ENCODE measurements at places on chromosomes 7 and 10.

- no peak for DNase-seq
Measured at GRCh38 chr10:111109501-111110242, 32.8 kb downstream of the ADRA2A start.

DNA sequence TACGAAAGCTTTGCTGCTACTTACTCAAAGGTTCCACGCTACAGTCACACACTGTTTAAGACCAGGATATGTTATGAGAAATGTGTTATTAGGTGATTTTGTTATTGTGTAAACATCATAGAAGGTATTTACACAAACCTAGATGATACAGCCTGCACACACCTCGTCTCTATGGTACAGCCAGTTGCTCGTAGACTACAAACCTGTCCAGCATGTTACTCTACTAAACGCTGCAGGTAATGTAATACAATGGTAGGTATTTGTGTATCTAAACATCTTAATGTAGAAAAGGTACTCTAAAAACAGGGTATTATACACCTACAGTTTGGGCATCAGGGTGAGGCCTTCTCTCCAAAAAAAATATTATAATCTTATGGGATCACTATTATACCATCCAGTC, 181.2 kb downstream of the MYOF start:
- no peak for DNase-seq

- no peak for DNase-seq
Measured at GRCh38 chr10:69961881-69962745, 90.5 kb upstream of the MACROH2A2 start.

DNA sequence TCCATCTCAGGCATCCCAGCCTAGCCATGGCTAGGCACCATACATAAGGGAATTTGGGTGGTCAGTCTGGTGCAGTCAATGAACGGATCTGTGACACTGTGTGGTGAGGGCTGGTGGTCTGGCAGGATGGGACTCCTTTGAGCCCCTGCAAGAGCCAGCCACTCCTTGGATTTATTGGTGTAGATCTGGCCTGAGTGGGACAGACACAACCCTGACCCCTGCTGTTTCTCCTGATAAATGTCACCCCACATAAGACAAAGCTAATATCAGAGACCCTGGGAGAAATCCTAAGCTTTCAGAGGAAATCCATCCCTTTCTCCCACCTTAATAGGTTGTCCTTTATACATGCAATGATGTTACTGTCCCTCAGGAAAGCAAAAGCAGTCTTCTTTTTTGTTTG, 2.3 kb downstream of the FBXO24 start:
- DNase-seq = no peak

DNA sequence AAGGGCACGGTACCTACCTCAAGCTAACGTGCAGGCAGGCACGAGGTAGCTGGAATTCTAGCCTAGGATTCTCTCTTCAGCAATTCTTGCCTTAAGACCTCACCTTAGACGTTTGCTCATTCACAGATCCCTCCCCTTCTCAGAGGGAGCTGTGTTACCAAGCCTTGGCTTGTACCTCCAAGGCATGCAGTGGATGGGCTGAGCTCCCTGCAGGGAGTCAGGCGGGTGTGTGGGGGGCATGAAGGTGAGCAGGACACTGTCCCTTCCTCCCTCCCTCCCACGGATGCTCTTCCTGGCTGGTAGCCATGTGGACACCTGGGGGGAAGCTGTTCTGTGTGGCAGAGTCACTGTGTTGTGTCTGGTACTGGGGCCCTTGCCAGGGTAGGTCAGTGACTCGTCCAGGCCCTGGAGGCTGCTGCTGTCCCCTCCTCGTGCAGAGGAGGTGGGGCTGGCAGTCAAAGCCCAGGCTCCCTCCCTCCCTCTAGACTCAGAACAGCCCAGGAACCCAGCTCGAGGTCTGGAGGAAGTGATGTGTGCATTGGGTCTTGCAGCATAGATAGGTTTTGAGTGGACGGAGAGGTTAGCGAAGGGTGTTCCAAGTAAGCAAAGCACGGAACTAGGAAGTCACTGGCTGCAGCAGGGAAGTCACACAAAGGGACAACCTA, 222.2 kb upstream of the SH2B2 start:
- DNase-seq = no peak

- DNase-seq = no peak
Measured at GRCh38 chr7:103929901-103930311, 59.6 kb downstream of the RELN start.

DNA sequence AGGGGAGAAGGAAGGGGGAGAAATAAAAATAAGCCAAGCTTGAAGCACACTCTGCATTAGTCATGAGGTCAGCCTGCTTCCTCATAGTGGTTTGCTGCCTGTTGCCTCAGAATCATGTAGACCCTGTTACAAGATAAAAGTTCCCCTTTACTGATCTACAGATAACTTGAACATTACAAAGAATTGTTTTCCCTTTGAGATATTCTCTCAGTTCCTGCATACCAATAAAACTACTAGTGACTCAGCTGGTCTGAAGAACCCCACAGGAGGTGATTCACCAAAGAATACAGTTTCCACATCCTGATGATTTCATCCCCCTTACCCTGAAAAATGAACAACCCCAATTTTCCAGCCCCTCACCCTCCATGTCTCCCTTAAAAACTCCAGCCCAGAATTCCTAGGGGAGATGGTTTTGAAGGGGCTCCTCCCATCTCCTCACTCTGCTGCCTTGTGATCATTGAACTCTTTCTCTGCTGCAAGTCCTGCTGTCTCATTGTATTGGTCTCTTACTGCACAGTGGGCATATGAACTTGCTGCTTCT, 31.5 kb upstream of the NRP1 start:
- DNase-seq = peak; percentile 87

DNA sequence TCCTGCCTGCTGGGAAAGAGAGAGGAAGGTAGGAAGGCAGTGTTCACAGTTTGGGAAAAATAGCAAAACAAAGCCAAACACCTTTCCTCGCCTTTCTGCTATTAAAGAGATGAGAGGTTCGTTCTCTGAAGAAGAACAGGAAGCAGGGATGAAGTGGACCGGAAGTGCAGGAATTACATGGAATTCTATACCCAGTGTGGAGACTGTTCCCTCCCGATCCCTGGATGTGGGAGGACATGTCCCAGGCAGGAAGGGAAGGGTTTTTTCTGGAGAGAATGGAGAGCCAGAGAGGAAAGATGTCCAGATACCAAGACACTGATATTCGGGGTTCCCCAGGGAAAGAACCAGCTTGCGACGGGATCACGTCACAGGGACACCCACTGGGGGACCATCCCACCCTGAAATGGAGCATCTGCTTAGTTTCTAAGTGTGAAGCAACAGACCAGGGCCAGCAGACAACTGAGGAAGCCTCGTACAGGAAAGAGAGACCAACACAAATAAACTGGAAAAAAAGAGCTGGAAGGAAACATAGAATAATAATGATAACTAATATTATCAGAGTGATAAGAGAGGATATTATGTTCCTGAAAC, 187.6 kb downstream of the PRPF18 start:
- no peak for DNase-seq

- DNase-seq = no peak
Measured at GRCh38 chr7:127151379-127151778, 101.4 kb downstream of the GRM8 start.

DNA sequence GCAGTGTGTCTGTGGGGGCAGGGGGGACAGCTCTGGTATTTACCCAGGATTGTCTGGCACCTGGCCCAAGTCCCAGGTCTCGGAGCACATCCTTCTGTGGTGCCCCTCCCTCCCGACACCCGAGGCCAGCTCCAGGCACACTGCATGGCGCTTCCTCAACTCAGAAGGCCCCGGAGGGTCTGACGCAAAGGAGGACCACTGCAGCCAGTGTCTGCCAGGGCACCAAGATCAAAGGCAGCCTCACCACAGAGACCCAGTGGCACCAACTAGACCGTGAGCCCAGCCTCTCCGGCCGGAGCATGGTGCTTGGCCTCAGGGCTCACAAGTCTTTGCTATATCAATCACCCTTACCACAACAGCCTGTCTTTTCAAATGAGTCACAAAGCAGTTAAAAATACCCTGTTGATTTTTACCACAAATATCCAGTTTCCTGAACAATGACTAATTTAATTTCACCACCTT, 99.3 kb upstream of the DDC start:
- DNase-seq = no peak

DNA sequence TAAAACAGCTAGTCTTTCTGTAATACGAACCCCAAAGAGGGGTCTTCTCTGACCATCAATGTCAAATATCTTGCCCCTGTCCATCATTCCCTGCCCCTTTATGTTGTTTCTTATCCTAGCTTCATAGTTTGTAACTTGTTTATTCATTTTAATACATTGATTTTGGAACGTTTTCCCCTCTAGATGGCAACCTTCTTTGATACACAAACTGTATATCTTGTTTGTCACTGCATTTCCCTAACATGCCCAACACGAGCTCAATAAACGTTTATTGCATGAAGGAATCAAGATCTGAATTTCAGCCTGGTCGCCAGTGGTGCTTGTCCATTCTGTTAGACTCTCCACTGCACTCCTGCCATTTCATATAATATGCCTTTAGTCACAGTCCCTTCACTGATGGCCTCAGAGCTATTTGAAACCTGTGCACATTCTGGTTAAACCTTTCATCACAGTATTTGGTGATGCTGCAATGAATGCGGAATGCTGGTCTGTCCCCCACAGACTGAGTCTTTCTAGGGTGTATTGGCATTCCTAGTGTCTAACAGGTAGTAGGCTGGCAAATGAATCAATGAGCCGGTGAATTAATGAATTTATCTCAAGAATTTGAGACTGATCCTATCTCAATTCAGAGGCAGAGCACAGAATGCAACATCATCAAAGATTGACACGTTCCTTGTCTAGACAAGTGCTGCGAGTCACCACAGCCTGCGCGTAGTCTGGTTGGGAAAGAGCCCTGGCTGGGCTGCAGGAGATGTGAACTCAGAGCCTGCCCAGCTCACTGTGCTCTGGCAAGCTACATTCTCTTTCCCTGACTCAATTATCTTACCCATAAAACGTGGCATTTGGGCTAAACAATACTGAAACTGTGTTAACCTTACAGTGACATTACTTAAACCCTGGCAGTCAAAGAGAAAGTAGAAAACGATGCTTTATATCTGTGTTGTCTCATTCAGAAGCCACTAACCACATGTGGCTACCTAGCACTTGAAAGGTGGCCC, 55.2 kb upstream of the FRMD4A start:
- DNase-seq = peak; percentile 65

DNA sequence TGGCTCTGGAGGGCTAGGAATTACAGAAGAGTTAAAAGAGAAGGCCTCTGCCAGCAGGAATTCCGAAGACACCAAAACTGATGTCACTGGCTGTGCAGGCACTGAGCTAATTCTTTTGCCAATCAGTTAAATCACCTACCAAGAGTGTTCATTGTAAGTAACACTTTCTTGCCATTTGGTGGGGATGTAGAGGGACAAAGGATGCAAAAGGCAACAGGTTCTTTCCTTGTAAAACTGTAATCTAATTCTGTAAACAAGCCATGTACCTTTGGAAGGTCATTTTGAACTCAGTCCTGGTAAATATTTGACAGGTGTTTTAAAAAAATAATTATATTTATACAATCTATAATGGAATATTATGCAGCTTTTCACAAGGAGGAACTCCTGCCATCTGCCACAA, 438.4 kb downstream of the AUTS2 start:
- no peak for DNase-seq

GRCh38 chr10:98617906-98618520, 171.3 kb upstream of the HPS1 start:
- DNase-seq = no peak

GRCh38 chr10:114543456-114543855, 114.6 kb downstream of the ABLIM1 start:
- no peak for DNase-seq

GRCh38 chr10:107915215-107915610, 750.7 kb upstream of the SORCS1 start:
- DNase-seq = no peak

GRCh38 chr7:33981671-33982424, 76.5 kb downstream of the BMPER start:
- no peak for DNase-seq

DNA sequence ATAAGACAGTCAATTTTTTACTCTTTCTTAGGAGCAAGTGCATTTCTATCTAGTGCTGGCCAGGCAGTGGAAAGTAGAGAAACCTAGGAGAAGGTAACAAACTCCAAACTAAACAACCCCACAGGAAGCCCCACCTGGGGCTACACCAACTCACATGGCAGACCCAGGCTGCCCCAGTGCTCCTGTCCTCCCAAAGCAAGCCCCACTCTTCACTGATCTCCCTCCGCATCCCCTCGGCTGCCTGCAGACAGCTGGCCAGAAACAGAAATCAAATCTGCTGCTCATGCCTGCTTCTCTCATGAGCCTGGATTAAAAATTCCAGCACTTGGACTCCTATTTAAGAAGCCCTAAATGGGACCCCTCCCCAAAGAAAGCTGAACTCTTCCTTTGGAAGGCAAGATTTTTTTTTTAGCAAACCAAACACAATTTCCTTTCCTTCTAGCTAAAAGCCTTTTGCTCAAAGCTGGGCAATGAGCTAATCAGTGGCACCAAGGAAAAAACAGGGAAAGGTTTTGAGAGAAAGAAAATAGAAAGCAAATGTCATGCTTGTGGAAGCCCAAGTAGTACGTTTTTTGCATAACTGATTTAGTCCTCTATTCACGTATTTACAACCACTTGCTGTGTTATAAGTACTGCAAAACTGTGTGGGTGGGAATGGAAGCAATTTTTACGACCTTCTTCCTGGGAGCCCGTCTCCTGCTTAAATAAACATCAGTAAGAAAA, 10.8 kb downstream of the PDE1C start:
- peak; percentile 88 for DNase-seq

DNA sequence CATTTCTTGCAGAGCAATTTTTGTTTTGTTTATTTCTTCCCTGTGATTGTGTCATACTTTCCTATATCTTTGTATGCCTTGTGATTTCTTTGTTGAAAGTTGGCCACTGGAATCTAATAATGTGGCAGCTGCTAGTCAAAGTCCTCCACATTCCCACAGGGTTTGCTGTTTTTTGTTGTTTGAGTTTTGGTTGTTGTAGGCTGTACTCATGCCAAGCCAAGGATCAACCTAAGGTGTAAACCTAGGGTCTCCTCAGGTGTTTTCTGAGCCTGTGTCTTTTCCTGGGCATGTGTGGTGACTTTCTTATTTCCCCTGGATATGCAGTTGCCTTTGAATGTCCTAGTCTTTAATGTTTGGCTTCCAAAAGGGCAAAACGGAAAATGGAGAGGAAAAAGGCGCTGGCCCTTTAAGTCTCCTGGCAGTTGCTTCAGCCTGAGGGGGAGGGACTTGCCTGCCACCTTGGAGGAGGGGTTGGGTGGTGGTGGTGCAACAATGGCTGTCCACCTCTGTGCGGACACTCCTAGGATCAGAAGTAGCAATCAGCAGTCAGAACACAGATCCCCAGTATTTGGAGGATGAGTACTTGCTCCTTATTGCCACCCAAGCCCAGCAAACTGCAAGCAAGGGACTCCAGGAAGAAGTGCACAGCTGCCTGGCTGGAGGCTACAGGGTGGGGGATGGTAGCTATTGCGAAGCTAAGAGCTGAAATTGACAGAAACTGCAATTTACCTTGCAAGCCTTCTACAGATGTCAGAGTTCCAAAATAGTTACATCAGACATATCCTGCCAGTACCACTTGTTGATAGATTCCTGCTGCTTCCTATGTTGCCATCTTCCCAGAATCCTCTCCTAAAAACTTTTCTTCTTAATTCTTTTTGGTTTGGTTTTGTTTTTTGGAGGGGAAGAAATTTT, 5.6 kb upstream of the ZNF518A start:
- no peak for DNase-seq
